CD4-positive, CD25-positive, alpha-beta regulatory T cell (primary cell): ENCODE measurements at places on chromosomes 7 and 10. TPM values are rescaled to one million over a fixed set of nuclear protein-coding genes. Genes with fewer than 3 reads are reported as not detected.

DNA sequence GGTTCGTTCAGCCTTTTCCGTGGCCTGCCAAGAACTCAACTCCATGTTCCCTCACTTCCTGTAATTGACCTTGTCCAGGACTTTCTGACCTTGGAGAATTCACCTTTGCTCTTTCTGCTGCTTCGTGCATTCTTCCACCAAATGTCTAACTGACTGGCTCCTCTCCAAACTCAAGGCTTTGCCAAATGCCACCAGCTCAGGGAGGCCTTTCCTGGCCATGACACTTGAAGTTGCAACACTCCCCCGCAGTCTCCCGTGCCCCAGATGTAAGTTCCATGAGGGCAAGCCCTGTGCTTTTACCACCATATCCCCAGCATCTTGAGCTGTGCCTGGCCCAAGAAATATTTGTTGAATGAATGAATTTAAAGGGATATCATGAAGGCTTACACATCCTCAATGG lies 238.4 kb downstream of the ARHGAP21 start:
- DNase-seq = no peak

DNA sequence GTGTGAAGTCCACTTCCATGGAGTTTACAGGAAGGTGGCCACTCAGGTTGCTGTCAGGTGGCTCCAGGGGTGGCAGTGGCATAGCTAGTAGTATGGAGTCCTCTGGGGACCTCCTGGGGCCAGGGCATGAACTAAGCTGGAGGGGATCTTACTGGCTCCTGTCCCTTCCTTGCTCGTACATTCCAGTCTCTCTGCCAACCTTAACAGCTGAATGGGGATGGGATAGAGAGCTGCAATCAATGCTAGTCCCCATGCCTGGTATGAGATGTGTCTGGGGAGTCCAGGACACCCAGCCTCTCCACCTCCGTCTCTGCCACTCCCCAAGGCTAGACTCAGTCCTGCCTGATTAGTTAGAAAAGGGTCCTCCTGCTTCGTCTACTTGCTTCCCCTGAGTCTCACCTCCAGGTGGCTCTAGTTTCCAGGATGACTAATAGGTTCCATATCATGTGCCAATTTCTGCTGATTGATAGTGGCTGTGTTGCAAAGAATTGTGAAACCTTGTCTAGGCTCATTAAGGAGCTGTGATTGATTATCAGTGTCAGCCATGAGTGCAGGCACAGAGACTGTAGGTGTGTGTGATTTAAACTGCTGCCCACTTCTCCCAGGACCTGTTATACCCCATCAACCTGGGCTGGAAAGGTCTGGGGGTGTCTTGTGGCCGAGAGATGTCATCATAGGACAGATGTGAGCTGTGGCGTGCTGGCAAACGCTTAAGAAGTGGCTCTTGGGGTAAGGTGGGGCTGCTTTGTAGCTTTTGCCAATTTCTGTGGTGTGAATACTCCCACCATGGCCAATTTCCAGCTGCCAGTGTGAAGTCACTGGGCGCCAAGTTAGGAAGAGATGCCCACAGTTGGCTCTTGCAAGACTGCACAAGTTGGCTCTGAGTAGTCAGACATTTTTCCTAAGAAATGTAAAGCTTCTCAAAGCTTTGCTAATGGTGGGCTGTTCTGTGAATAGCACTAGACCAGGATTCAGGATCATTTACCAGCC lies 59.8 kb downstream of the COL13A1 start:
- no peak for DNase-seq

DNA sequence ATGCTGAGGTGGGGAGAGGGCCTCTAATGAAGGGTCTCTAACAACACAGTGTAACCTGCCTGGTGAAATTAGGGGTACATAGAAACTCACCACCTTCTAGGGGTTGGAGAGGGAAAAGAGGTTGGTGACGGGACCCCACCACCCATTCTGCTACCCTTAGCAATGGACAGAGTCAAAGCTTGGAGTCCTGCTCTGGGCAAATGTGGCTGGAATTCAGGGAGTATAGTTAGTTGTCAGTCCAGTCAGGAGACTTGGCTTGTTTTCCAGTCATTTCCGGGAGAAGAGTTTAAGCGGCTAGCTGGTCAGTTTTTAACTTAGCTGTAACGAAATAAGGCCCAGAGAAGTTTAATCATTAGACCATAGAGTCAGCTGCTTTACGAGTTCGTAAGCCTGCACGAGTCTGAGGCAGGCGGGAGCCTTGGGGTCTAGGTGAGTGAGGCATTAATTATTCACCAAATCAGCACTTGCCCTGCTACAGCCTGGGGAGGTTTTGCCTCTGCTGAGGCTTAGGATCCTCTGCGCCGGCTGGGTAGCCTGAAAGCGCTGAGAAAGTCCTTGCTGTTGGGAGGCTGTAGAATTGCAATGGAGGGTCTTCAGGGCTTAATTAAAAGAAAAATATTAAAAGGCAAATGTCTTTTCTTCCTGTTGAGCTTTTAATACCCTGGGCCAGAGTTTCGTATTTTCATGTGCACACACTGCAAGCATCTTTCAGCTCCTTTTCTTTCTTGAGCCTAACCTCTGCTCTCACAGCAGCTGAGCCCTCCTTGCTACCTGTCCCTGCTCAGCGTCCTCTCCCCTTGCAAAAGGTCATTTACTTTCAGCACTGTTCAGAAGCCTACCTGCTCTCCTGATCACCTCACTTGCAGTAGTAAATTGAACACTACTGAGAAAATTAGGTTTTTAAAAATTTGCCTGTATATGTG lies 1.5 kb upstream of the LAMB1 start:
- no peak for DNase-seq

- DNase-seq = no peak
Observed at GRCh38 chr10:79610601-79611191, at the start of gene SFTPA1. Gene SFTPA1 (plus strand): TSS chr10:79610939. CDS start chr10:79611826, 887 bp downstream.

GRCh38 chr7:16747102-16747501 lies 6.5 kb upstream of the TSPAN13 start:
- DNase-seq = no peak

DNA sequence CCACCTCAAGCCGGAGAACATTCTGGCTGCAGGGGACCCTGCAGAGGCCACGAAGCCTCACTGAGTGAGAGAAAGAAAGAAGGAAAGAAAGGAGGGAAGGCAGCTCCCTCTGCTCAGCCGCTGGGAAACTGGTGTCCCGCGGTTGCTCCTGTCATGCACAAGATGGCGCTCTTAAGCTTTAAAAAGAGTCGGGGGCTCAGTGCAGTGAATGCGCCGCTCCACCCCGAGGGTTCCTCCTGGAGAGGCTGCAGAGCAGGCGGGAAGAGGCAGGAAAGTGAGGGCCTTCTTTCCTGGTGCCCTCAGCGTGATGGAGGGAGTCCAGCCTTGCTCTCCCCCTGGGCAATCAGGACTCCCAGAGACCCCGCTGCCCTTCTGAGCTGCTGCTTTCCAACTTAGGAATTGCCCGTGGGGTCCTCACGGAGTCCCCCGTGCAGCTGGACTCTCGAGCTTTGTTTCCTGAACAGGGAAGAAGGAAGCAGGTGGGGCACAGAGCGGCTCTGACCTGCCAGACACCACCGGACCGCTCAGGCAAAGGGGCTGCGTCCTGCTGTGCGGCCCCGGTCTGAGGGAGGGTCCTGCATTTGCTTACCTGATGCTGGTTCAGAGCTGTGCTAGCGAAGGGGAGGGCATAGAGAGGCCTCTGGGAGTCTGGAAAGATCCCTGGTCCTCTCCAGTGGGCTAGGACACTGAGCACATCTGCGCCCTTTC lies 141.9 kb upstream of the MKI67 start:
- DNase-seq = no peak

- no peak for DNase-seq
Observed at GRCh38 chr10:107728807-107729206, 564.3 kb upstream of the SORCS1 start.

DNA sequence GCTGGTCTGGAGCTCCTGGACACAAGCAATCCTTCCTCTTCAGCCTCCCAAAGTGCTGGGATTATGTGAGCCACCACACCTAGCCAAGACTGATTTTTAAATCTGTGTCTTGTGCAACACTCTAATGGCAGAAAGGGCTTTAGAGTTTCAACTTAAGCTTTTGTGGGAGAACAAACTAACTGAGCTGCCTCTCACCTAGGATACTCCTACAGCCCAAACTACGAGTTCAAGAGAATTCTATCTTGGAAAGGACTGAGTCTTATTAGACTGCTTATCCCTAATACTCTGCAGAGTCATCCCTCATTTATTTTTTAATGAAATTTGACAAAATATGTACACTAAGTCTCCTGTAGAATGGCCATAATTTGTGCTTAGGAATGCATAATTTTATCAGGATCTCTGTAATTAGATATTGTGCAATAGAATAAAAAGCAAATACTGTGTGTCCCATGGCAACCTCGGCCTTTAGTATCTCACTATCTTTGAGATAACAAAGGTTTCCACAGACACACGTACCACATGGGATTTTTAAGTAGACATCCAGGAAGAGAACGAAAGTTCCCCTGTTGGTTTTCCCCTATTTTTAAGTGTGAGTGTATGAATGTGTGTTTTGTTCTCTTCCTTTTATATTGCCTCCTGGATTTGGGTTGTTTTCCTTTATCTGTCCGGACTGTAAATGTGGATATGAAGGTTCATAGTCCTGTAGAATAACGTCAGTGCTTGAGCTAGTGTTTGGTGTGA lies 199.4 kb upstream of the TCF7L2 start:
- no peak for DNase-seq

DNA sequence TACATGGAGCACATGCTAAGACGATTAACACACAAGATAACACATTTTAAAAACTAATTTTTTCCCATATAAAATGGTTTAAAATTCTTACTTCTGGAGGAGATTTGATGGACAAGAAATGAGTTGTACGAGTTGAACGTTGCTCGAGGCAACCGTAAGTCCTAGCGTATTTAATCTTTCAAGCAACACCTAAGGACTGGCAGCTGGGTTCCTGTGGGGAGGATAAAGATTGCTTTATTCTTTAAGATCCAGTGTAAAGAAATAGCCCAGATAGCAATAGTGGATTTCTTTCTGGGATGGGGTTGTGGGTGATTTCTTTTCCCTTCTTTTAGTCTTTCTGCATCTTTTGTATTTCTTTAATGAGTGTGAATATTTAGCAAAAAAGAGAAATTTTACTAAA lies 9.8 kb downstream of the TBXAS1 start:
- no peak for DNase-seq

DNA sequence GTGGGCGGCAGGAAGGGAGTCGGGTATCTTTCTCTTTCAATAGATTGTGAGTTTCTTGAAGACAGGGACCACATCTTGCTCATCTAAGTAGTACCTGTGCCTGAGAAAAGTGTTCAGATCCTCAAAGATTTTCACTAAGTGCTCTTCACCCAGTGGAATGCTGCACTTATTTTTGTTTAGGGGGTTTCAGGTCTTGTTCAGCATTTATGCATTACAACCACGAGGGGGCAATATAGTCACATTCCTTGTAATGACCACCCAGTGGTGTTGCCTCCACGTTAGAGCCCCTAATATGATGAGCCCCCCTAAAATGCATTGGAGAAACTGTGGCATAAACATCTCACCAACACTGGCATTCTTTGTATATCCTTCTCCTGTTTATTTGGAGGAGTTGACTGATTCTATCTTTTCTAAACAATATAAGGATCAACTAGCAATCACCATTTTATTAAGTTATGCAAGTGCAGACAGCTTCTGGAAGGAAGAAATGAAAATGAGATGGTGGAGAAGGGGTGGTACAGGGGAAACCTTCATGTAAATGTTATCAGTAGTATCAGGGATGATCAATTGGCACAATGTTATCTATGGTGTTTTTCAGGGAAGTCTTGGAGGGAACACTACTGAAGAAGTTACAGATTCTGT lies 3.1 kb upstream of the PAPSS2 start:
- peak; percentile 29 for DNase-seq

DNA sequence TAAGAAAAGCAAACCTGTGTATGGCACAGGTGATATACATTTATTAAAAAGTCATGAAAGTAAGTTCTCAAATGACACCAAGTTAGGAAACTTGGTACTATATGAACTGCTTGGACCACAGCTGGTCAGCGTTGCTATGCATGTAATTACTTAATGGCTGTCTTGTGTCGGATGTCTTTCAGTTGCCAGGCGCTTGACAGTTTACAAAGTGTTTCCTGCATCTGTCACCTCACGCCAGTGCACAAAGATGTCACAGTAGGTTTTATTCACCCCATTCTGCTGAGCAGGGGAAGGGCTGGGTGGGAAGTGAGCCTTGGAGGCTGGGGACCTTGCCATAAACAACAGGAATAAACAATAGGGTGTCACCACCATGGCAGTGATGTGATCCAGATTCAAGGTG lies 35.8 kb downstream of the ADAM12 start:
- no peak for DNase-seq

DNA sequence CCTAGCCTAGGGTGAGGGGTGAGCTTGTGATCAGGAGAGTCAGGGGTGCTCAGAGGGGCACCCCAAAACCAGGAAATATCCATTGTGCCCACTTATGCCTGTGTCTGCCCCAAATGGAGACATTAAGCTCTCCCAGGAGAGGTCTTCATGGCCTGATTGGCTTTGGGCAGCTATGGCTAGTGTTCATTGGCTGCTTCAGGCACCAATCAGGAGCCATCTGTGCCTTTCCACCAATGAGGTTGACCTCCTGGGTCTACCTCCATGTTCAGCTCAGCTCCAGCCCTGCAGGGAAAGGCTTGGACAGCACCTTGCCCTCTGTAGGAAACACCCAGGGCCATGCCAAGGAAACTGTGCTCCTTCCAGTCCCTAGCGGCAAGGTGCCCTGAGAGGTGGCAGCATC lies 23.9 kb upstream of the HSPB1 start:
- no peak for DNase-seq

Gene CTAGE4
- not detected for polyA plus RNA-seq

Gene HOGA1
- not detected for polyA plus RNA-seq

DNA sequence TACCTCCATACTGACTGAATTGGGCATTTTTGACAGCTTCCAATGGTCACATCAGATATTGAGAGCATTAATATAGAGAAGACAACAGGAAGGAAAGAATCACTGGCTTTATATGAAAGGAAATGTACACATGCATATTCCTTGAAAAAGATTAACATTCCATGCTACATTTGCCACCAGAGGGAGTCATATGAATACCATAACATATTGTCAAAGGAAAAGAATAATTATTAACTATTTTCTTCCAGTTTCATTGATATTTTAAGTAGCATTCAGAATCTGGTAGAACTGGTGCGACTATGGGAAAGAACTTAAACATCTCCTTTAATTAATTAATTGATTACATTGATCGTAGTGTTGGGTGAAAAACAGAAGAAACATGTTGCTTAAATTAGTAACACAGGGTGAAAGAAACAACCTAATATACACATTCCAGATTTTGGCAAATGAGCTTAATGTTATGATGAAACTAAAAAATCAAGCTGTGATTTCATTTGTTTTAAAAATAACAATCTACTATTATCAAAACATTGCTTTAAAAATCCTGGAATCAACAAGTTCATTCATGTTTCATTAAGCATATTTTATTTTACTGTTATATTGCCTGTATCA lies 71.5 kb downstream of the GPR85 start:
- no peak for DNase-seq

- no peak for DNase-seq
Observed at GRCh38 chr10:37704566-37704965, 152.8 kb downstream of the ZNF248 start.

Gene ADAMTS14
- polyA plus RNA-seq = not detected
